Stimulated activated naive CD4-positive, alpha-beta T cell treated with Interleukin-2 at 50 U/mL for 16 hours (primary cell): ENCODE measurements at places on chromosomes 11 and 22.

DNA sequence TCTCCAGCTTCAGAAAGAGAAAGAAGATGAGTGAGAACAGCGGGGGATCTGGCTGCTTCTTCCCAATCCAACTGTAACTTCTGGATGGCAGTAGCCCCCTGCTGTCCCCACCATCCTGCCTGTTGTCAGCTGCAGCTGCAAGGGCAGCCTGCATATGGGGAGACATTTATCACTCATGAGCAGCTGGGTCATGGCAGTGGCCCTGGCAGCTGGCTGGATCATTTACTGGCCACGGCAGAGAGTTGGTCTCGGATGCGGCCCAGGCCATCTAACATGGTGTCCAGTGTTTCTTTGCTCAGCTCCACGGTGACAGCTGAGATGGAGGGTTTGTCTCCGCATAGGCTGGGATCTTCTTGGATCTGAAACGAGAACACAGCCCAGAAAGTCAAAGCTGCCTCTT lies 14.8 kb downstream of the COMMD9 start:
- no peak for DNase-seq

DNA sequence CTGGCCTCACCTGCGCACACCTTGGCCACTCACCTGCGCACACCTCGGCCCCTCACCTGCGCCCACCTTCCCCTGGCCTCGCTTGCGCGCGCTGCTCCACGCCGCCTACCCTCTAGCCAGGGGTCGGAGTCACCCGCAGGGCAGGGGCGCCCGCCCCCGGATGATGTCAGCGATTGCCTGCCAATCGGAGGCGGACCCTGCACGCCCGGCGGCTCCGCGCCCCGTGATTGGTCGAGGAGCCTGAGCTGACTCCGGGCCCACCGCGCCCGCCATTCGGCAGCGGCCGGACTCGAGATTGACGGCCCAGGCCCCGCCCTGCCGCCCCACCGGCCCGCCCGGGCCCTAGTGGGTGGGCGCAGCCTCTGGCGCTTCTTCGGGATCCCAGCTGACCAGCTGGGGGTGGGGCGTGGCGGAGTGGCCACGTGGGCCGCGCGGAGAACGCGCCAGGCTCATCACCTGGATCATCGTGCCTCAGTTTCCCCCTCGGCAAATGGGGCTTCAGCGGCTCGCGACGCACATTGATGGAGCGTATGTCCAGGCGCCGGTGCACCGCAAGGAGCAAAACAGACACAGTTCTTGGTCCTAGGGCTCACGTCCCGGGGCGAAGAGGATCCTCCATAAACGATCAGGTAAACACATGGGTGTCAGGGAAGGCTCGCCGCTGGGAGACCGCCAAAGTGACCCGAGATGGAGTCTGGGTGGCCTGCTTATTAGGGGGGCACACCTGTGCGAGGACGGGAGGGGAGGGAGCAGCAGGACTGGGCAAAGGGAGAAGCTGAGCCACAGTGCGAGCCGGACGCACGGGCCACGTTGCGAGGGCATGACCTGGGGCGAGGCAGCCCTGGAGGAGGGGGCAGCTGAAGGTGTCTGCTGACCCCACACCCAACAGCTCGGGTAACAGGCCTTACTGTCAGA lies at the start of gene DHCR7:
TSS of gene DHCR7 (minus strand) at position 137 of the 915 bp plus-strand sequence. CDS start 3,441 bp downstream, outside the sequence.
- DNase-seq: peak; percentile 91

GRCh38 chr22:28043266-28043665 lies 124.2 kb upstream of the PITPNB start:
- DNase-seq: no peak

DNA sequence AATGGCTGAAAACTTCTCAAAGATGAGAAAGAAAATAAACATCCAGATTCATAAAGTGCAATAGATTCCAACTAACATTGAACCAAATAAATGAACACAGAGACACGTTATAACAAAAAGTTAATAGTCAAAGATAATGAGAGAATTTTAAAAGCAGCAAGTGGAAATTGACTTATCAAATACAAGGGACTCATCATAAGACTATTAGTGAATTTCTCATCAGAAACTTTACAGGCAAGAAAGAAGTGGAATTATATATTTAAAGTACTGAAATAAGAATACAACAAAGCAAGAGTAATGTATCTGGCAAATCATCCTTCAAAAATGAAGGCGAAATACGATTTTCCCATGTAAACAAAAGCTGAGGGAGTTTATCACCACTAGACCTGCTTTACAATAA lies 852.7 kb downstream of the LRRC4C start:
- no peak for DNase-seq

- no peak for DNase-seq
Observed at GRCh38 chr22:33020721-33021120, 37.5 kb downstream of the SYN3 start.

DNA sequence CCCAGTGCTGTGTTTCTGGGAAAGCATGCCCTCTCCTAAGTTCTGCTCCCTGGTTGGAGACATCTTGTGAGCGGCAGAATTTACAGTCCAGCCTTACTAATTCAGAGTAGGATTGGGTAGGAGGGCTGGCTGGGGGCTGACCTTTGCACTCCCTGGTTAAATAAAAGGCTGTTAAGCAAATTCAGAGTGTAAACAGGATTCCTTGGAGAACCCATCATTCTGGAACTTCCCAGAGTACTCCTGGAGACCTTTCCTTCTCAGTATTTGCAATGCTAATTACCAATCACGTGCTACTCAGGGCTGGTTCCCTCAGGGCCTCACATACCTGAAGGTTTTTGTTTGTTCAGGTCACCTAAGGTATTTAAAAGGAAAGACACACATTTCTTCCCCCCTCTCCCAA lies 340.2 kb downstream of the TBC1D22A start:
- DNase-seq: no peak

GRCh38 chr11:111733016-111733415 lies 33.2 kb downstream of the PPP2R1B start:
- no peak for DNase-seq

- DNase-seq: peak; percentile 64
Observed at GRCh38 chr11:112280268-112281126, 19.8 kb upstream of the PLET1 start.

- DNase-seq: no peak
Observed at GRCh38 chr22:19851291-19852176, 3.1 kb downstream of the GNB1L start.

DNA sequence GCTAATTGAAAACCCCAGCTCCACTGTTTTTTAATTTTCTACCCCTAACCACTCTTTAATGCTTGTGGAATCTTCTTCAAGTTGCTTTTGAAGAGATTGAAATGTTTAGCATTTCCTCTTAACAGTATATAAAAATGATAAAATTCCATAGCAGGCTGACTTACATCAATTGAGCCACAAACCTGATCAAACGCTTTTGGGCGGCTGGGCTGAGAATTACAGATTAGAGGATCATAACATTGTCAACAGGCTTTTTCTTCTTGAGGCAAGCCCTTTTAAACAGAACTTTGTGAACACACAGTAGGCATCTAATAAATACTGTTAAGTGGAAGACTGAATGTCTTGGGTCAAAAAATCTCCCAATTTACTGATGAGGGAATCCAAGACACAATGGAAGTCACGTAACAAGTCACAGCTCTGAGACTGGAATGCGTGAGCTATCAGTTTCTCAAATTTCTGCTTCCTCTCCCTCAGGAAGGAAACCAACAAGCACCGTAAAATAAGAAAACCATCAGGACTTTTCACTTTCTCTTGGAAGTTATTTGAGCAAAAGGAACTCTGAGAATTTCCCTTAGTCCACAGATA lies 50.0 kb upstream of the CCDC89 start:
- no peak for DNase-seq

DNA sequence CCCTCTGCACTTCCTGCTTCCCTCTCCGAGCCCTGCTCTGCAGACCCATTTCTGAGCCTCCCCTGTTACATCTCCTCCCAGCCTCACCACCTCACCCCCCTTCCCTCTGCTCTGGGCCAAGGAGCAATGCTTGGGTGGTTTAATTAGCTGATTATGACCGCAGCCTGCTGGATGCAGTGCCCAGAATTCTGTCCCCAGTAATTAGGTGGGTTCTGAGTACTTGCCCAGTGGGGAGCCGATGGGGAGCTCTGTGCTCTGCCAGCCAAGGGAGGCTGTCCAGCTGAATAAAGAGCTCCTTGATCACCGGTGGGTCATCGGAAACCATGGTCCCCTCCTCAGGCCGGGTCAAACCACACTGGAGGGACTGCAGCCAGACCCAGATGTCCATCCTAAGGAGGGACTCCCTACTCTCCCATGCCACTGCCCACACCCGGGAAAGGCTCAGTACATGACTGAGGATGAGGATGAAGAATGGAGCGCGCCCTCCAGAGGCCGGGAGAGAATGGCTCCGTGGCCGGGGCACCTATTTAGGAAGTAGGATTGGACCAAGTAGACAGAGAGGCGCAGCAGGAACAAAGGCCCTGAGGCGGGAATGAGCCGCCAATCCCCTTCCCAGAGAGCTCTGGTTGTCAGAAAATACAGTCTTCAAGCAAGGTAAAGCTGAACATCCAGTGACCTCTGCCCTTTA lies 9.1 kb downstream of the ARRB1 start:
- DNase-seq: no peak

DNA sequence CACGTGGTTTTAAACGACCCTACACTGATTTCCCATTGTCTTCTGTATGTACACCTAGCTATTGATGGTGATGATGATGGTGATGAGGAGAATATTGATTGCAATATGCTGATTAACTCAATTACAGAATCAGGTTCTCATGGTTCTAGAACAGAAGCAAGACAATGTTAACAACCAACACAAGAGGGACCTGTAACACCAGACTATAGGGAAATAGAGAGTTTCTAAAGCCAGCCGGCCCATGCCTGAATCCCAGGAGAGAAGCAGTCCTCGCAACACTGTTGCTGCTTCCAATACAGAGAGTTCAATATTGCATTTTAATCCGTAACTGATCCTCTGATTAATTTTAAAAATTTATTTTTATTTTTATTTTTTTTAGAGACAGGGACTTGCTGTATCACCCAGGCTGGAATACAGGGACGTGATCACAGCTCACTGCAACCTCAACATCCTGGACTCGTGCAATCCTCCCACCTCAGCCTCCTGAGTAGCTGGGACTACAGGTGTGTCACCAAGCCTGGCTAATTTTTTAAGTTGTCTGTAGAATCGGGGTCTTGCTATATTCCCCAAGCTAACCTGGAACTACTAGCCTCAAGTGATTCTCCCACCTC lies 22.2 kb upstream of the UBASH3B start:
- no peak for DNase-seq

GRCh38 chr11:111766834-111767142 lies 599 bp upstream of the PPP2R1B start:
- DNase-seq: no peak

DNA sequence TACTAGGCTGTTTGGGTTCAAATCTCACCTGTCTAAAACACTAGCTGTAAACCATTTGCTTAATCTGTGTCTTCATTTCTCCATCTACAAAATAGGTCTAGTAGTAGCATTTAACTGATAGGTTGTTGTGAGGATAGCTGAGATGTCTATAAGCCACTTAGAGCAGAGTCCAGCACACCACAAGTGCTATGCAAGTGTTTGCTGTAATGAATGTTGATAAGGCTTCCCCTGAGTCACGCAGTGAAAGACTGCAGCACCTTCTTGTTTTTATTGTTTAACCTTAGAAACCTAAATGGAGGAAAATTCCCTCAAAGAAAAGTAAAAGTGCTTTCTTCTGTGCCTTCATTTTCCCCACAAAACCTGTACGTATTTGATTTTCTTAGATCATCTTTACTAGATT lies 23.1 kb upstream of the LDHA start:
- DNase-seq: no peak
